ENCODE measurements at places on chromosomes 6 and 20. TPM values are rescaled to one million over a fixed set of nuclear protein-coding genes. Genes with fewer than 3 reads are reported as not detected.

GRCh38 chr20:47253872-47254271 is 102.6 kb downstream of the ZMYND8 start:
- DNase-seq: no peak
- H3K4me3 ChIP-seq: no peak overlapping the region
- H3K27ac ChIP-seq: no peak overlapping the region
- H3K4me1 ChIP-seq: no peaks in the 10 kb centered on the region

- H3K27ac ChIP-seq: no peak overlapping the region
- no peaks in the 10 kb centered on the region for H3K4me1 ChIP-seq
- H3K27me3 ChIP-seq: no peaks in the 10 kb centered on the region
- no peaks in the 10 kb centered on the region for H3K36me3 ChIP-seq
Measured at GRCh38 chr20:57465486-57465885, 59.5 kb downstream of the CTCFL start.

GRCh38 chr20:50487397-50487796 is 22.8 kb upstream of the PTPN1 start:
- H3K27ac ChIP-seq: no peak overlapping the region
- no peaks in the 10 kb centered on the region for H3K27me3 ChIP-seq
- no peak overlapping the region for H3K4me3 ChIP-seq
- DNase-seq: no peak
- H3K4me1 ChIP-seq: peaks cover 8% of the 10 kb centered on the region
- no peaks in the 10 kb centered on the region for H3K36me3 ChIP-seq

HSF2 gene
- total RNA-seq: 2.9 TPM

- no peak overlapping the region for H3K4me3 ChIP-seq
- no peak for DNase-seq
- H3K27ac ChIP-seq: no peak overlapping the region
- H3K36me3 ChIP-seq: no peaks in the 10 kb centered on the region
- no peaks in the 10 kb centered on the region for H3K27me3 ChIP-seq
Measured at GRCh38 chr6:149223904-149224351, 93.6 kb upstream of the TAB2 start.

- no peaks in the 10 kb centered on the region for H3K36me3 ChIP-seq
- H3K27me3 ChIP-seq: no peaks in the 10 kb centered on the region
- no peak overlapping the region for H3K4me3 ChIP-seq
- H3K4me1 ChIP-seq: no peaks in the 10 kb centered on the region
- H3K27ac ChIP-seq: no peak overlapping the region
Measured at GRCh38 chr6:121482751-121483150, 47.3 kb downstream of the GJA1 start.

TBX18 gene
- total RNA-seq: 0.15 TPM

DNA sequence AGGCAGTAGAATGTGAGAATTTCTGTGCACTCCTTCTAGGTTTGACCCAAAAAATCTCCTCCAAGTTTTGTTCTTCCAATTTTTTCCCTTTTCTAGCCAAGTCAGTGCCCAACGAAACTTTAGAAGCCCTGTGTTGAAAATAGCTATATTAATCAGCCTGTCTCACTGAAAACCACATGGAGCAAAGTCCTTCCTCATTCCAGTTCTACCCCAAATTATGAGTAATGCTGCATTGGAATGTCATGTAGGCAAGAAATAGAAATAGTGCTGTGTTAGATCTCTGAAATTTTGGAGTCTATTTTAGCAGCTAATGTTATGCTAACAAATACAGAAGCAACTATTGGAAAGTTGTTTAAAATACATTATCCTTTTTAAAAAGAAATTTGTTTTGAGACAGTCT is 725.5 kb downstream of the TBC1D32 start:
- no peak overlapping the region for H3K4me3 ChIP-seq
- H3K27ac ChIP-seq: no peak overlapping the region
- H3K4me1 ChIP-seq: no peaks in the 10 kb centered on the region
- DNase-seq: no peak
- H3K27me3 ChIP-seq: no peaks in the 10 kb centered on the region

- no peaks in the 10 kb centered on the region for H3K27me3 ChIP-seq
- no peaks in the 10 kb centered on the region for H3K4me1 ChIP-seq
- DNase-seq: no peak
- no peak overlapping the region for H3K27ac ChIP-seq
- no peak overlapping the region for H3K4me3 ChIP-seq
Measured at GRCh38 chr6:77034161-77034560, 429.1 kb downstream of the HTR1B start.

DNA sequence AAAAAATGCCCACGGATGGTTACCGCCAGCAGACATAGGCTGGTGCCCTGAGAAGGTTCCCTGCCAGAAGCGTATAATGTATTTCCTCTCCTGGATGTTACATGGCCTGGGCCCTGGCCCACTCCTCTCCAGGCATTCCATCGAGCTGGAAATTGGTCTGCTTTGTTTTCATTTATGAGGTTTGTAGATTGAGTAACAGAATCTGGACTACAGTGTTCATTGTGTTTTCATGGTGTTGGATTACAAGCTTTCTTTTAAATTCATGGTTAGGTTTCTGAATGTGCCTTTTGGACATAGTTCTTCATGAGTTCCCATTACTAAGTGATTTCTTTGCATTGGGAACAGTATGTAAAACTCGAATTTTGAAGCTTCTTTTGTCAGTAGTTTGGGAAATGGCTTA is 6.4 kb downstream of the TIAM2 start:
- no peaks in the 10 kb centered on the region for H3K36me3 ChIP-seq
- DNase-seq: no peak
- no peak overlapping the region for H3K4me3 ChIP-seq
- H3K27ac ChIP-seq: no peak overlapping the region
- H3K4me1 ChIP-seq: peaks cover 2% of the 10 kb centered on the region

LPIN3 gene
- 23.5 TPM for total RNA-seq

DNA sequence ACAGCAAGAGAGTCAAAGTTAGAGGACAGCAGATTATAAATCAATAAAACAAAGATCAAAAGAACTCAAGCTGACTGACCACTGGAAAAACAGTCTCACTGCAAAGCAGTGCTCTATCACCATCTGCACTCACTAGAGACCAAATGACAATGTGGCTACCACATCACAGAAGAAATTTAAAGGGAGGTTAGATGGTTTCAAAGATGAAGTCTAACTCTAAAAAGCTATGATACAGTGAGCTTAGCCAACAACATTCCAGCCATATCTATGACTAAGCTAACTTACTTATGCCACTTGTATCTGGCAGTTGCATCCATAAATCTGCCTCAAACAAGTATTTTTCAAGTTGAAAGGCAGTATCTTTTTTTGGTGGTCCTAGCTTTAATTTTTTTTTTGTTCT is 68.6 kb downstream of the ARHGAP18 start:
- H3K27me3 ChIP-seq: no peaks in the 10 kb centered on the region
- peaks cover 8% of the 10 kb centered on the region for H3K4me1 ChIP-seq
- H3K36me3 ChIP-seq: no peaks in the 10 kb centered on the region
- no peak overlapping the region for H3K4me3 ChIP-seq
- no peak overlapping the region for H3K27ac ChIP-seq

DNA sequence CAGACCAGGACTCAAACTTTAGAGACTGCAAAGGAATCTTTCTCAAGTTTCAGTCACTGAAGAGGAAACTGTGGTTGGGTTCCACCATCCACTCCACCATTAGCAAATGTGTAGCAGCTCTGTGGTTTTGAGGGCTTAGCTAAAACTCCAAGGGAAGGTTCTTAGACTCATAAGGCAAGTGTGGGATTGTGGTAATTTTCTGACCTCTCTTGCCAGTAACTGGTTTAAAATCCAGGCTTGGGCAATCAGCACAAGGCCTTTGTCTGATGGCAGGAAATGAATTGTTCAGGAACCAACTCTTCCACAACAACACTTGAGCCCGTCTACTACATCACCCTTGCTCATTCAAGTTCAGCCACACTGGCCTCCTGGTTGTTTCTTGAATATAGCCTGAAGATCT is 68.6 kb upstream of the FBXL4 start:
- DNase-seq: no peak
- no peak overlapping the region for H3K27ac ChIP-seq
- H3K4me1 ChIP-seq: no peaks in the 10 kb centered on the region
- no peak overlapping the region for H3K4me3 ChIP-seq
- H3K27me3 ChIP-seq: no peaks in the 10 kb centered on the region

DNA sequence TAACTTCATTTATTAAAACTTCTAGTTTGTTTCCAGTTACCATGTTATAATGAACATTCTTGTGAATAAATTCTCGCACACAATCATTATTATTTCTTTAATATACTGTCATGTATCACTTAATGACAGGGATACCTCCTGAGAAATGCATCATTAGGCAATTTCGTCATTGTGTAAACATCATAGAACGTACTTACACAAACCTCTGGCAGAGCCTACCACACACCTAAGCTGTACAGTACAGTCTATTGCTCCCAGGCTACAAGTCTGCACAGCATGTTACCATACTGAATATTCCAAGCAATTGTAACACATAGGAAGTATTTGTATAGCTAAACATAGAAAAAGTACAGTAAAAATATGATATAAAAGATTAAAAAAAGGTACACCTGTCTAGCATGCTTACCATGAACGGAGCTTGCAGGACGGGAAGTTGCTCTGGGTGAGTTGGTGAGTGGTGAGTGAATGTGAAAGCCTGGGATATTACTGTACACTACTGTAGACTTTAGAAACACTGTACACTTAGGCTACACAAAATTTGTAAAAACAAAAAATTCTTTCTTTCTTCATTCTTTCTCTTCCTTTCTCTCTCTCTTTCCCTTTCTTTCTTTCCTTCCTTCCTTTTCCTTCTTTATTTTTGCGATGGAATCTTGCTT is 268.2 kb upstream of the SOX4 start:
- no peak overlapping the region for H3K4me3 ChIP-seq
- DNase-seq: no peak
- H3K36me3 ChIP-seq: no peaks in the 10 kb centered on the region
- H3K4me1 ChIP-seq: no peaks in the 10 kb centered on the region
- no peaks in the 10 kb centered on the region for H3K27me3 ChIP-seq

DNA sequence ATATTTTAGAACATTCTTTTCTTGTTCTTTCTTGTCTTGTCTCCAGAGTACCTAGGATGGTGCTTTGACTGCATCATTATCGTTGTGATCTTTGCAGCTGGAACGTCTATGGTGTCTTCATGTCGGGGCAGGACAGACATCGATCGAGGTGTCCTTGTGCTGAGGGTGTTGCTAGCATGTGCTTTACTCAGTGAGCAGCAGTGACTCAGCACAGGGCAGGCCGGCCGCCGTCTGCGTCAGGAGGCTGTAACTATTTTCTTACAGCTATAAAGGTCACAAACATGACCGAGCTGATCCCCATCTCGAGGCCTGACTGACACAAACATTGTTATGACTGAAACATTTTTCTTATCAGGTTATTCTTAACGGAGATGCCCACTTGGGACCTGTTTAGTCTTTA is 14.9 kb upstream of the CTCFL start:
- no peaks in the 10 kb centered on the region for H3K36me3 ChIP-seq
- no peak overlapping the region for H3K4me3 ChIP-seq
- H3K27ac ChIP-seq: no peak overlapping the region
- DNase-seq: no peak
- H3K4me1 ChIP-seq: peaks cover 16% of the 10 kb centered on the region
- no peaks in the 10 kb centered on the region for H3K27me3 ChIP-seq

DNA sequence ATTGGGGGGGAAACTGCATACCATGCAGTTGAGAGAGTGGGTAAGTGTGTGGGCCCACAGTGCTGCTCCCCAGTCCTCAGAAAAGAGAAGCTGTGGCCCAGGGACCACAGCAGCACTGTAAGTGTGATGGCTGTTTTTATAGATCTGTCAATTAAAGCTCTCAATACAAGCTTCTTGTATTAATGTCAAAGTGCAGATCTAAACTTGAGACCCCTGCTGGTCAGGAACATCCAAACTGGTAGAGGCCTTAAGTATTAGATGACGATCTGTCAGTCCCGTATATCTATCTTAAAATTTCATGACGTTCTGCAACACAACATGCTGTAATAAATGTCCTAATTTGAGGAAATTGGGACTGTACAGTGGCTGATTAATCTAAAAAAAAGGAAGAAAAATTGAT is 74.8 kb downstream of the TULP4 start:
- no peak overlapping the region for H3K27ac ChIP-seq
- no peak overlapping the region for H3K4me3 ChIP-seq

GUCA1A gene
- not detected for total RNA-seq

DNA sequence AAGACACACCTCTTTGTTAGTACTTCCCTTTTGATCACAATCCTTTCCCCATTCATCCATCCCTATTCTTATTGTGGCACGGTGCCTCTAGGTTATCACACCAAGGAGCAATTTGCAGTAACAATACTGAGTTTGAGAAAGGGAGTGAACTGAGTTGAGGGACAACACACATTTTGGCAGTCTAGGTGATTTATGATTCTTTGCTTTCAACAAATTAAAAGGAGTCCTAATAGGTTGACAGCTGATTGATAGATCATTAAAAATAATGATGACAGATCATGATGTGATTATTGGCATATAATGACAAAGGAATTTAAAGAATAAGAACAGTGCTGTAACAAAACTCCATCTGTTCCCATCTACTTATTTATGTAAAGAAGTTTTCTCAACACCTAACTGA is 36.7 kb downstream of the IMPG1 start:
- no peaks in the 10 kb centered on the region for H3K36me3 ChIP-seq
- H3K27me3 ChIP-seq: no peaks in the 10 kb centered on the region
- H3K4me1 ChIP-seq: no peaks in the 10 kb centered on the region
- H3K27ac ChIP-seq: no peak overlapping the region
- no peak overlapping the region for H3K4me3 ChIP-seq

GRCh38 chr6:98587555-98587954 is 246.8 kb upstream of the POU3F2 start:
- no peak overlapping the region for H3K27ac ChIP-seq
- no peak for DNase-seq
- no peaks in the 10 kb centered on the region for H3K4me1 ChIP-seq
- no peaks in the 10 kb centered on the region for H3K27me3 ChIP-seq
- no peak overlapping the region for H3K4me3 ChIP-seq

TRIM10 gene
- 1.4 TPM for total RNA-seq

- no peak overlapping the region for H3K4me3 ChIP-seq
- DNase-seq: no peak
- H3K27me3 ChIP-seq: no peaks in the 10 kb centered on the region
- no peaks in the 10 kb centered on the region for H3K36me3 ChIP-seq
Measured at GRCh38 chr20:14691994-14692393, 354.6 kb upstream of the FLRT3 start.
